Stimulated activated CD8-positive, alpha-beta memory T cell treated with anti-CD3 and anti-CD28 coated beads, Interleukin-12 subunit alpha, Interleukin-12 subunit beta, amount 100 ng/mL, for 1 hour (primary cell): ENCODE measurements at places on chromosomes 4 and X.

GRCh38 chrX:96425200-96425599, 259.4 kb upstream of the DIAPH2 start:
- DNase-seq: no peak

DNA sequence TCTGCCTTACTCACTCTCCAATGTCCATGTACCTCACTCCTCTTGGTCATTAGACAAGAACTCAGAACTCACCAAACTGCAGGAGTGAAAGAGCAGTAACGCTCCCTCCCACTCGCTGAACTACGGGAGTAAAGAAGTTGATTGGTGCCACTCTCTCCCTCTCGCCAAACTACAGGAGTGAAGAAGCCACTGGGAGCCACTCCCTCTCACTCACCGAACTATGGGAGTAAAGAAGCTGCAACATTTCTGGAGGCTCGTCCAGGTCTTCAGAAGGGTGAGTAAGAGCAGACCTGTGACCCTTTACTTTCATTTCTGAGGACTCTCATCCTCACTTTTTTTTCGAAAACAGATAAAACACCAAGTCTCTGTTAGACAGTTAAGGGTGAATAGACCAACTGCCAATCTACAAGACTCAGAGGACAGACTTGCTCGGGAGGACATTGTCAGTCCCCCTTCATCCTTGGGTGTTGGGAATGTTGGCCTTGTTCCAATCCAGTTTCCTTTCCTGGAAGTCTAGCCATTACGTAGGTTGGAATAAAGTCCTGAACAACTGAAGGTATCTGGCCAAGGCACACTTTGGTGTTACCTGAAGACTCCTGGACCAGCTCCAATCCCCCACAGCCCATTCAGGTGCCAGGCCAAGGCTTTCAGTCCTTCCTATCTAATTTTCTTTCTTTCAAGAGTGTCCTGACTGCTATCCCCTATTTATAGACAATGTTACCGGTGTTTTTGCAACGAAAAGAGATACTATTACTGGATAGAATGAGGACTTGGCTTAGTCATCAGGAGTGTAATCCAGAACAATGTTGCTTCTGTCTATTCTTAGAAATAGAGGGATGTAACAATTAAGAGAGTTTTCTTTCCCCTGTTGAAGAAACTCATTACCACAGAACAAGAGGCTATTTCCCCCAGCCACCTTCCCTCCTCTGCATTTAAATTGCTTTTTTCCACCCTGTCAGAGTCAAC, 11.0 kb upstream of the COL25A1 start:
- DNase-seq: no peak

GRCh38 chrX:73215246-73215645, 595 bp upstream of the NAP1L2 start:
- no peak for DNase-seq

- DNase-seq: no peak
These were observed 71.8 kb downstream of the RTL9 start for GRCh38 chrX:110430293-110431076.

GRCh38 chr4:73860181-73860580, 7.1 kb downstream of the PF4V1 start:
- no peak for DNase-seq
